ENCODE measurements at places on chromosomes 12 and 14.

GRCh38 chr12:51471111-51471864 lies 46.7 kb downstream of the SLC4A8 start:
- DNase-seq, result no peak

DNA sequence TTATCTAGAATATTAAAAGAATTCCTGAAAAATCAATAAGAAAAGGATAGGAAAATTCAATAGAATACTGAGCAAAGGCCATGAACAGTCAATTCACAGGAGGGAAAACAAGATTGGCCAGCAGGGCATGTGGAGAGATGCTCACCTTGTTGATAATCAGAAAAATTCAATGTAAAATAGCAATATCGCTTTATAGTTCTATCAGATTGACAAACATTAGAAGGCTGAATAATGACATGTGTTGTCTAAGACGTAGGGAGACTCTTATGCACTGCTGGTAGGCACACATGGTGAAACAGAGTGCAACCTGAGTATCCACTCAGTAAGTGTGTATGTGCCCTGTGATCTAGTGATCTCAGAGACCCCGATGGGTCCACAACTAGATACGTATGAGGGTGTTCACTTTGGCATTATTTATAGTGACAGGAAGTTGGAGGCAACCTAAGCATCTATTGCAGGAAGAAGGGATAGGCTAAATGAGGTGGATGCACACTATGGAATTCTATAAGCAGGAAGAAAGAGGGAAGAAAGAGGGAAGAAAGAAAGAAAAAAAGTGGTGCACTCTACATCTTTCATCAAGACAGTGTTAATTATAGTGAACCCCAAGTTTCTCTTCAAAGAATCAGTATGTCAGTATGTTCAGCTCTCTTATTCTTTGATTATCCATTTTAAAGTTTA lies 3.8 kb upstream of the ANKRD33 start:
- no peak for DNase-seq

DNA sequence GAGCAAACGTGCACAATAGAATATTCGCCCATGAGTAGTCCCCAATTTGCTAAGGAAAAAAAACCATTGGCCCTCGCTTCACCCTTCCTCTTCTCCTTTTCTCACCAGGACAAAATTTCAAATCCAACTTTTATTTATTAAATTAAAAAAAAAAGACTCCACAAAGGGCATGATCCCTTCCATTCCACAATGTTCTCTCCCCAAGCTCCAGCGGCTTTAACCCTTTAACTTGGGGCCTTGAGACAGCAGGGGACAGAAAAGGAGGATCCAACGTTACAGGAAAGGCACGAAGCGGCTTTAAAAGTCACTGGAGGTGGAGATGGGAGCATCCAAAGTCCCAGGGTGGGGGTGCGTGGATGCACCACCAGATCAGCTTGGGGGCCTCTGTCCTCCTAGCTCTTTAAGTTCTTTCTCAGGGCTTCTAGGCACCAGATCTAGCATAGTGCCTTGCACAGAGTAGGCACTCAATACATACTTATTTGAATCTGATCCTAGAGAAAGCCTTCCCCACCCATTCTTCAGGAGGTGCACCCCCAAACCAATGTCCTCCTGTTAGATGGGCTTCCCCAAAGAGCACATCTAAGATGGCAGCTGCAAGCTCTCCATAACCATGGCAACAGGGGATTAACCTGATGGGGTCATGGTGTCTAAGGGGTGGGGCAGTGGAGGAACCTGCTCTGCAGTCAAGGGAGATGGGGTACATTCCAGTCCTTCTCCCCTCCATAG lies 5.2 kb upstream of the AAAS start:
- no peak for DNase-seq

- DNase-seq, result no peak
Observed at GRCh38 chr12:46763230-46763629, 62.6 kb downstream of the SLC38A4 start.

- no peak for DNase-seq
Observed at GRCh38 chr14:94397289-94398181, 9.1 kb upstream of the SERPINA1 start.

DNA sequence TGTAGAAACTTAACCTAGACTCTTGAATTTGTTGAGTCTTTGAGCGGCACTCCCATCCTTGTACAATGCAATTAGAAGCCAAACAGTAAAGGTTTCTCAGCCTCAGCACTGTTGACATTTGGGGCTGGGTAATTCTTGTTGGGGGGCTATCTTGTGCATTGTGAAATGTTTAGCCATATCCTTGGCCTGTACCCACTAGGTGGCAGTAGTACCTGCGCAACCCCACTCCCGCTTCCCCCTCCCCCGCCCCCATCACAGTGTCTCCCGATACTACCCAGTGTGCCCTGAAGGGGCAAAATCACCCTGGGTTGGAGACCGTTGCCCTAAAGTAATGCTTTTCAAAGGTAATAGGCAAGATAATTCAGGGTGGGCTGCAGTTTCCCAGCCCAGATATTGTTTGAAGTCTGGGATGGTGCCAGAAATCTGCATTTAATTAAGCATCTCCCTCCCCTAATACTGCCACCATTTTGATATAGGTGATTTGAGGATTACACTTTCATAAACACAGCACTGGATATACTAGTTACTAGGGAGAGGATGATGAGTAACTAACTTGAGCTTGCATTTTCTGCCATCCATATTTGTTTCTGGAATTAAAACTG lies 1.8 kb downstream of the COX6A1 start:
- DNase-seq, result peak; percentile 67

GRCh38 chr12:56230432-56231183 lies 757 bp downstream of the SLC39A5 start:
- no peak for DNase-seq

GRCh38 chr14:56304456-56304855 lies 186.2 kb downstream of the PELI2 start:
- no peak for DNase-seq

GRCh38 chr12:6914246-6914946 lies at the start of gene ENO2:
TSS of gene ENO2 (plus strand) at chr12:6914580. CDS start at chr12:6915833, 1,253 bp downstream.
- DNase-seq, result peak; percentile 74

GRCh38 chr14:81406863-81407262 lies 6.7 kb upstream of the STON2 start:
- no peak for DNase-seq

DNA sequence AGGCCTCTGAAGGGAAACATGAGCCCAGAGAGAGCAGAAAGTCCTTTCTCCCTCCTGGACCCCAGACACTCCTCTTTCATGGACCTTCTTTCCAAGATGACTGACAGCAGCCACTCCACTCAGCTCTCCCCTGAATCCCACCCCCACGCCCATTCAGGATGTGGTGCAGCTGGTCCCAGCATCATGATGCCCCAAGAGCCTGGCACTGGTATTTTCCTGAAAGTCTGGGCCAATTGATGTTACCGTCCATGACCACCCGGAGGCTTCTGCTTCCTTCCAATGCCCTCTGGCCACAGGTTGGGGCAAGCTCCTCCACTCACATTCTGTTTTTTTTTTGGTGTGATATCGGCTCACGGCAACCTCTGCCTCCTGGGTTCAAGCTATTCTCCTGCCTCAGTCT lies 112.6 kb downstream of the CALM1 start:
- no peak for DNase-seq

DNA sequence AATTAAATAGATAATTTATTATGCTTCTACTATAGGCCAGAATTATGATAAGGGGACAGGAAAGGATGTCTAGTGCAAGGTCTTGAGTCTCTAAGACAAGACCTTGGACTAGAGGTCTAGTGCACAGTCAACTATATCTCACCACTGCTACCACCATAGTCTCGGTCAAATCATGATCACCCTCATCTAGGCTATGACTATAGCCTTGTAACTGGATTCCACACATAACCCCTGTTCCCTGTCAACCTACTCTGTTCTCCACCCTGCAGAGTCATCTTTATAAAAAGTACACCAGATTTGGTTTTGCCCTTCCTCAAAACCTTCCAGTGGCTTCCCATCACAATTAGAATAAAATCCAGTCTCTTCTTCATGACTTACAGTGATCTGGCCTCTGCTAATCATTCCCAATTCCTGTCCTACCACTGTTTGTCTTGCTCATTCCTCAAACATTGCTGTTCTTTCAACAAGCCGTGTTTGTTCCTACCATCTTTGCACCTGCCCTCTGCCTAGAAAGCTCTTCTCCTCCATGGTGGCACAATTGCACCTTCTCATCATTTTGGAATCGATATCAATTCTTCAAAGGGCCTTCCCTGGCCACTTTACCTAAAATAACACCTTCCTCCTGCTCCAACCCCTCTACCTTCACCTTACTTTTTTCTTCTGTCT lies 169.4 kb downstream of the FOXN3 start:
- no peak for DNase-seq

GRCh38 chr12:54032627-54033100 lies at the start of gene HOXC5:
TSS of gene HOXC5 (plus strand) at chr12:54033050. CDS start at chr12:54033123, 73 bp downstream.
- DNase-seq, result peak; percentile 58

DNA sequence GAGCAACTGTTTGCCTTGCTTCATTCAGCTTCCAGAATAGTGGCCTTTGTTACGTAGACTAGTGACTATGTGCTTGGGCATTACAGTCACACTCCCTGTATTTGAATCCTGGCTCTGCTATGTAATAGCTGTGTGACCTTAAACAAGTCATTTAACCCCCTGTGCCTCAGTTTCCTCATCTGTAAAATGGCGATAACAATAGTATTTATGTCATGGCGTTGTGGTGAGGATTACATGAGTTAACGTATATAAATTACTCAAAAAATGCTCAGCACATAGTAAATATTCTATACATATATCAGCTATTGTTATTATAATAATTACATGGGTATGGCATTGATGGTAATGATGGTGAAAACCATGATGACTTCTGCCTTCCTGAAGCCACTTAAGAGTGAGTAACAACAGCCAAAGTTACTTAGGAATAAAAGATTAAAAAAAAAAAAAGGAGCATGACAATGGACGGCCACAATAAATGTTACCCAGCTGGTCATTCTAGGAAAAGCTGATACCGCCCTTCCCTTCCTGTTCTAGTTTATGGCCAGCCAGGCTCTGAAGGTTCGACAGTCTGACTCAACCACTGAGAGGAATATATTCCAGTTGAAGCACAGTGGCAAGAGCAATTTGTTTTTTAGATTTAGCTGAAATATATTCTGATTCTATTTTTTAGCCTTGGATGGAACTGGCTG lies 9.9 kb upstream of the ADIPOR2 start:
- DNase-seq, result no peak

DNA sequence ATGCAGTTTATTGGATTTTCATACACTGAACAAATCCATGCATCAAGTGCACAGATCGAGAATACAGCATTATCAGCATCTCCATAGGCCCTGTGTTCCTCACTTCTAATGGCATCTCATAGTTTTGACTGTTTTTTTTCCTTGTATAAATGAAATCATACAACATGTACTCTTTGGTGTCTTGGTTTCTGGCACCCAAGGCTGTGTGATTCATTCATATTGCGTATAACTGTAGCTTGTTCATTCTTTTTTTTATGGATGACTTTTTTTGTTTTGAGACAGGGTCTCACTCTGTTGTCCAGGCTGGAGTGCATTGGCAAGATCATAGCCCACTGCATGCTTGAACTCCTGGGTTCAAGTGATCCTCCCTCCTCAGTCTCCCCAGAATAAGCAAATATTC lies 14.3 kb downstream of the RASSF8 start:
- DNase-seq, result no peak

- DNase-seq, result no peak
Observed at GRCh38 chr14:105010891-105011291, 10.0 kb downstream of the CDCA4 start.

GRCh38 chr12:46917821-46918220 lies 92.0 kb upstream of the SLC38A4 start:
- no peak for DNase-seq

GRCh38 chr12:90199006-90199405 lies 490.4 kb upstream of the ATP2B1 start:
- no peak for DNase-seq

GRCh38 chr12:56188131-56188777 lies 1.0 kb downstream of the SMARCC2 start:
- no peak for DNase-seq

GRCh38 chr12:28869197-28869596 lies 279.9 kb upstream of the FAR2 start:
- DNase-seq, result no peak

- no peak for DNase-seq
Observed at GRCh38 chr12:74820324-74820723, 282.7 kb downstream of the ATXN7L3B start.

DNA sequence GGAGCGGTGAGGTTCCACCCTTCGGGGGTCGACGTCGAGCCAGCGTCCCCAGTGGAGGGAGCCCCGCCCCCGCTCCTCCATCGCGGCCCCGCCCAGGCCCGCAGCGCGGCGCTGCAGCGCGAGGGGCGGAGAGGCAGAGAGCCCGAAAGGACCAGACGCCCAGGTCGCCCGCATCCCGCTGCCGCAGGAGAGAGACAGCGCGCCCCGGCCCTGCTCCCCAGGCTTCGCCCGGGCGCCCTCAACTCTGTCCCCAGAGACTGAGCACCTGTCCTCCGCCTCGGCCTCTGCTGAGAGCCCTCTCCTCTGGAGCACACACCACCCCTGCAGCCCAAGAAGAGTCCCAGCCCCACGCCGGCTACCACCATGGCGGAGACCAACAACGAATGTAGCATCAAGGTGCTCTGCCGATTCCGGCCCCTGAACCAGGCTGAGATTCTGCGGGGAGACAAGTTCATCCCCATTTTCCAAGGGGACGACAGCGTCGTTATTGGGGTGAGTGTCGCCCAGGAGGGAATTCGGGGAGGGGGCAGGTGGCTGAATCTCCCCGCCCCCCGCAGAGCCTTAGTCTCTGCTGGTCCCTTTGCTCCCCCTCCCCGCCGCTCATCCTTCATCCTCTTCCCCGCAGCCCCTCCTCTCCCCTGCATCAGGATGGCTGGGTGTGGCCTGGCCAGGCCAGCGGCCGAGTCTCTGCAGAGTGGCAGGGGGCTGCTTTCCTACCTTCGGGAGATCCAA lies at the start of gene KIF5A:
TSS of gene KIF5A (plus strand) at position 136 of the 732 bp plus-strand sequence. CDS start at position 364, 228 bp downstream.
- peak; percentile 47 for DNase-seq

DNA sequence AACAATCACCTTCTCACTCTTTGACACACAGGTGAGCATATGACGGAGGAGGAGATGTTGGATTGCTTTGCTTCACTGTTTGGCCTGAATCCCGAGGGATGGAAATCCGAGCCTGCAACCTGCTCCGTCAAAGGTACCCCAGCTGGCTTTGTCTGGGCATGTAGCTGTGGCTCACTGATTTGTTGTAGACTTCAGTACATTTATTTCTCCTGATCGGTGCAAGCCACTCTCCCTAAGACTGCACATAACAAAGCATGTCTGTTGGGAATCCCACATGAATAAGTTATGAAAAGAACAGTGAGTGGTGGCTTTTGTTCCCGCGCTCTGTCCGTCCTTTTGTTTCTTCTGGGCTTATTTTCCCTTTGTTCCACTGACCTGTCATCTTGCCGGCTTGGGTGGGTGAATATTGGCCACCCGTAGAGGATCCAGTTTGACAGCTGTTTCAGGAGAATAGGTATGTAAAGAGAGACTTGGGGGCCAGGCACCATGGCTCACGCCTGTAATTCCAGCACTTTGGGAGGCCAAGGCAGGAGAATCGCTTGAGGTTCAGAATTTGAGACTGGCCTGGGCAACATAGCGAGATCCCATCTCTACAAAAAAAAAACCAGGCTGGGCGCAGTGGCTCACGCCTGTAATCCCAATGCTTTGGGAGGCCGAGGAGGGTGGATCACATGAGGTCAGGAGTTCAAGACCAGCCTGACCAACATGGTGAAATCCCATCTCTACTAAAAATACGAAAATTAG lies 20.0 kb upstream of the BCL7A start:
- DNase-seq, result no peak
